ENCODE measurements at places on chromosomes 16 and 17. TPM values are rescaled to one million over a fixed set of nuclear protein-coding genes. Genes with fewer than 3 reads are reported as not detected.

GP1BA gene
- not detected for total RNA-seq

HOXB8 gene
- total RNA-seq = 1.5 TPM

CDR2L gene
- 10.1 TPM for total RNA-seq

ZNF646 gene
- 6.7 TPM for total RNA-seq

CACNG5 gene
- total RNA-seq = not detected

GRCh38 chr17:28973425-28973824, 22.1 kb upstream of the PHF12 start:
- no peak overlapping the region for H3K27ac ChIP-seq
- H3K4me3 ChIP-seq = no peak overlapping the region
- no peaks in the 10 kb centered on the region for H3K4me1 ChIP-seq
- H3K36me3 ChIP-seq = no peaks in the 10 kb centered on the region

- no peak overlapping the region for H3K4me3 ChIP-seq
- H3K4me1 ChIP-seq = no peaks in the 10 kb centered on the region
- DNase-seq = no peak
- H3K27me3 ChIP-seq = no peaks in the 10 kb centered on the region
- H3K36me3 ChIP-seq = peaks cover 73% of the 10 kb centered on the region
Observed at GRCh38 chr16:68059804-68060203, 25.4 kb upstream of the NFATC3 start.

Data from stomach (tissue), 19 donors.